GM12892 (cell line): ENCODE measurements at places on chromosomes 6 and 20.

- DNase-seq: no peak
These were observed 236.8 kb upstream of the RREB1 start for GRCh38 chr6:6870921-6871320.

GRCh38 chr20:49471397-49471796, 11.1 kb downstream of the KCNB1 start:
- no peak for DNase-seq

DNA sequence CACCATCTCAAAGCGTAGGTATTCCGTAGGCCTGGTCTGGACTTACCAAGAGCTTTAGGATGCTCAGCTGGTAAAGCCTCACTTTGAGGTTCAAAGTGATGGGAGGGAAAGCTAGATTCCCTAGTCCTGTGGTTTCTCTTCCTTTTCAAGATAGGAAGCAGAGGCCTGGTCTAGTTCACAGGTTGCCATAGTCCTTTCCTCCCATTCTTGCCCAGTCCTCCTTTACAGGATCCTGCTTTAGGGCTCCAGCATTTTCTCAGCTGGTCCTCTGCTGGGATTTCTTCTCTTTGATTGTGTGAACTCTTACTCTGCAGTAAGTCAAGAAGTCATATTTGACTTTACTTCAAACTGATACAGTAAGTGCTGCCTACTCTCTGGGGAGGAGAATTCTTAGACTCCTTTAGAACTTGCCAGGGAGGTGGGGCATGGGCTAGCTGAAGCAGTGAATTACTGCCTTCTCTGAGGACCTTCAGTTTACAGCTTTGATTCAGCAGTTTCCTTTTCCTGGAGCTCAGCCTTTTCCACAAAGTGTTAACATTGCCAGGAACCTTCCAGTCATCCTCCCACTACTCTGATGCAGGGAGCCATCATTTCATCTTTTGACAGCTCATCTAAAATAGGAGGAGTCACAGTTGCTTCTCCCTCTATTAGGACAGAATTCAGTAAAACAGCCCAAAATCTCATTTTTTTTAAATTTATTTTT, 42.8 kb upstream of the PLCG1 start:
- no peak for DNase-seq

GRCh38 chr6:10300071-10300470, 114.8 kb downstream of the TFAP2A start:
- no peak for DNase-seq

- no peak for DNase-seq
These were observed 3.2 kb downstream of the TXLNB start for GRCh38 chr6:139288496-139289040.

- no peak for DNase-seq
These were observed 12.9 kb downstream of the LAMA5 start for GRCh38 chr20:62354031-62354808.

DNA sequence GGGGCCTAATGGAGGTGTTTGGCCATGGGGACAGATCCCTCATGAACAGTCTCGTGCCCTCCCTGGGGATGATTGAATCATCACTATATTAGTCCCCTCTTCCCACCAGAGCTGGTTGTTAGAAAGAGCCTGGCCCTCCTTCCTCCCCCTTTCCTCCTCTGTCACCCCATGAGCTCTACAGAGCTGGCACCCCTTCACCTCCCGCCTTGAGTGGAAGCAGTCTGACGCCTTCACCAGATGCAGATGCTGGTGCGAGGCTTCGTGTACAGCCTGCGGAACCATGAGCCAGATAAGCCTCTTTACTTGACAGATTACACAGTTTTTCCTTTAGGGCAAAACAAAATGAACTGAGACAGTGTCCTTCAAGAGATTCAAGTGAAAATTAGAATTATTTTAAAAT, 74.4 kb upstream of the RIPOR2 start:
- no peak for DNase-seq

GRCh38 chr6:9761220-9761619, 653.7 kb downstream of the TFAP2A start:
- no peak for DNase-seq

DNA sequence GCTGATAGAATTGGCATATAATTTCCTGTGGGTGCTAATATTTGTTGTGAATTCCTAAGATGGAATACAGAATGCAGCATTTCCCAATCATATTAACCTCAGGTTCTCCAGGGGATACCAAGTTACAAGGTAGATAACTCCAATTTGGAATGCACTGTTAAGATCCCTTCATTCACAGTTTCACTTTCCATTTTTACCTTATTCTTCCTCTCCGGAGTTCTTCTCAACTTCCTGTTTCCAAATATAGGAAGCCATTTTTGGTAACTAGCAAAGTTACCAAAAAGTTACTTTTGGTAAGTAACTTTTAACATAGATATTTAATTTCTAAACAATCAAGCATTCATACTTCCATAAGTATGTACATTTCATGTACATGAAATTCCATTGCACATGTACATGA, 63.5 kb upstream of the PHACTR2 start:
- no peak for DNase-seq

DNA sequence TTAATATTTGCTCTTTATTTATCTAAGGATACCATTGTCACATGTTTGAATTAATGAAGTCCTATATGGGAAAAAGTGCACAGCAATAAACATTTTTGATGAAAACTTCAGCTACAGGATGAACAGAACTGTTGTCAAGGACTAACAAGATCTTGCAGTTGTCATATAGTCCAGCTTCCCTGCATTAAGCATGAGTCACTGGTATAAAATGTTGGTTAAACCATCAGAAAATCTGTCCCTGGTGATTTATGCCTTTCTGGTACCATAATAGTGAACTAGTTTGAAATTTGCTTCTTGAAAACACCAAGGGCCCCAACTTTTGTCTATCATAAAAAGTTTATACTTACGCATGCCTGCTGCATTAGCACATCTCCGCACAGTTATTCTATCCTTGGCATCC, 60.4 kb upstream of the RSPO3 start:
- DNase-seq: no peak

GRCh38 chr20:24146231-24146634, 157.7 kb upstream of the GGTLC1 start:
- no peak for DNase-seq

- no peak for DNase-seq
These were observed 289.5 kb upstream of the SGK1 start for GRCh38 chr6:134607411-134607810.

DNA sequence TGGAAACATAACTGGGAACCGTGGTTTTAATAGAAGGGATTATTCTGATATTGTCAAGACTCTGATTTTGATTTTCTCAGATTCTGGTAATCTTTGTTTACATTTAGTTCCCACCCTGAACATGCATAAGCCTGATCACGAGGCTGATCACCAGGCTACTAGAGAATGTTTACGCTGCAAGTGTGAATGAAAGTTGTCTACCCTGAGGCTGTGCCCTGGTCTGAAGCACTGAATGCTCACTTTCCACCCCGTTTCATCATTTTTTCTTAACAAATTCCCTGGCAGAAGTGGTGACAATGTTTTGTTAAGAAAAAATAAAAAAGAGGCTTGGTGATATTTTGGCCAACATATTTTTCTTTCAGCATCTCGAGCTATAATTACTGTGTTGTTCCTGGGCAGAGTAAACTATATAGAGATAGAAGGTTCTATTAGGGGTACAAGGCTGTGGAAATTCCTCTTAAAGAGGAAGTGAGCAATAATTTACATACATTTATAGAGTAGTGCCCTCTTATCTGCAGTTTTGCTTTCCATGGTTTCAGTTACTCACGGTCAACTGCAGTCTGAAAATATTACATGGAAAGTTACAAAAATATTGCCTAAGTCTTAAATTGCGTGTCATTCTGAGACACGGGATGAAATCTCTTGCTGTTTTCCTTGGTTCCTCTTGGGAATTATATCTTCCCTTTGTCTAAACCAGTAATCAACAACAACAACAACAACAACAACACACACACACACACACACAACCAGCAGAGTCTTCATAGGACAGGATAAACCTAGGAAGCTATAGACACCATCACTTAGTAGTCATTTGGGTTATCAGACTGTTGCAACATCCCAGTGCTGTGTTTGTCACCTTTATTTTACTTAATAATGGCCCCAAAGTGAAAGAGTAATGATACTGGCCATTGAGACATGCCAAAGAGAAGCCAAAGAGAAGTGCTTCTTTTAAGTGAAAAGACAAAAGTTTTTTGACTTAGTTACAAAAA, 566.6 kb upstream of the CITED2 start:
- DNase-seq: no peak
